ENCODE measurements at places on chromosomes 5 and 9.

DNA sequence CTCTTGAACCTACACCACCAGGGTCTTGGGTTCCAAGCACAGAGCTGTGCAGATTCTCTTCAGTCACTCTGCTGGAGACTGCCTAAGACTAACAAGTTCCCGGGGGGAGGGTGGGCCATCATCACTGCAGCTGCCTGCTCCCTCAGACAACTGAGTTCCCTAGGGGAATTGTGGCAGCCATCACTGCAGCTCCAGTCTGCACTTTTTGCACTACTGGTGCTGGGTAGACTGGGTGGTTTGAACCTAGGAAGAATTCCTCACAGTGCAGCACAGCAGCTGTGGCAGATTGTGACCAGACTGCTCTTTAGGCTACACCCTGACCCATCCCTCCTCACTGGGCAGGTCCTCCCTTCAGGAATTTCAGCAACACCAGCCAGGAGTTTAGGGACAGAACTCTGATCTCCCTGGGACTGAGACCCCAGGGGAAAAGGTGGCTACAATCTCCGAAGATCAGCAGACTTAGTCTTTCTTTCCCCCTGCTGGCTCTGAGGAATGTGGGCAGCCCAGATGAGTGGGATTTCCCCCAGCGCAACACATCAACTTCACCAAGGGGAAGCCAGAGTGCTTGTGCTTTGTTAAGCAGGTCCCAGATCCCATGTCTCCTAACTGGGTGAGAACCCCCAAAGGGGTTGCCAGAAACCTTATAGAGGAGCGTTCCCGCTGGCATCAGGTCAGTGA is 30.9 kb upstream of the RGMB start:
- no peak for DNase-seq

GRCh38 chr5:133670336-133670735 is 58.0 kb upstream of the FSTL4 start:
- no peak for DNase-seq

- DNase-seq: no peak
These were observed 181.1 kb downstream of the TRIM32 start for GRCh38 chr9:116868201-116868600.

GRCh38 chr5:15797116-15797515 is 297.1 kb downstream of the FBXL7 start:
- no peak for DNase-seq

GRCh38 chr5:32319926-32320543 is 7.3 kb upstream of the MTMR12 start:
- no peak for DNase-seq

Measured in stimulated activated CD8-positive, alpha-beta memory T cell treated with anti-CD3 and anti-CD28 coated beads, Interleukin-4, amount 100 ng/mL, for 1 hour (primary cell).